8988T (cell line): ENCODE measurements at places on chromosomes 7 and 10.

DNA sequence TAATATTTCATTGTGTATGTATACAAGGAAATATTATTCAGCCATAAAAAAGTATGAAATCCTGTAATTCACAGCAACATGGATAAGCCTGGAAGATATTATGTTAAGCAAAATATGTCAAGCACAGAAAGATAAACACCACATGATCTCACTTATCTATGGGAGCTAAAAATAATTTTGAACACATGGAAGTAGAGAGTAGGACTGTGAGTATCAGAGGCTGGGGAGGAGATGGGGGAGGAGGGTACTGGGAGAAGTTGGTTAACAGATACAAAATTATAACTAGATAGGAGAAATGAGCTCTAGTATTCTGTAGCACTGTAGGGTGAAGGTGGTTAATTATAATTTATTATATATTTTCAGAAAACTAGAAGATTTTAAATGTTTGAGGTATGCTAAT, 132.7 kb downstream of the DOCK4 start:
- no peak for DNase-seq

GRCh38 chr7:43449577-43449976, 133.3 kb upstream of the STK17A start:
- no peak for DNase-seq

DNA sequence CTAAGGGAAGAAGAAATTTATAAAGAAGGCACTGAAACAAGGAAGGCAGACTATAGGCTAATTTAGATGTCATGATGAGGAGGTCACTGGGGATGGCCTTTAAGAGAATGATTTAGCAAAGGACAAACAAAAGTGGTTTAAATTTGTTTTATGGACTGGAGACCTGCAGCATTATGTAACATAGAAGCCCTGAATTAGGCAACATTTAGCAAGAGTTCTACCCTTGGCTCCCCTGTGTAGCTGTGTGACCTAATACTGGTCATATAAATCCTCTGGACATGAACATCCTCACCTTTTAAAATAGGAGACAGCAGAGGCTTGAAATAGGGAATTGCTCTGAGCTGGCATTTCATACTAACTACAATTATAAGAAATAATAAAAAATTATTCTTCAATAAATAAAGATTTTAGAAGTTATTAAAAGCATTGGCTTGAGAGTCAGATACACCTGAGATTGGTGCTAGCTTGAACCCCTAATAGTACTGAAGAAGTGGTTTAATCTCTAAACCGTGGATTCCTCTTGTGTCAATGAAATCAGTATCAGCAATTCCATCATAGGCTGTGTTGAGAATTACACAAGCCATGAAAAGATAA, 48.9 kb downstream of the RNLS start:
- no peak for DNase-seq

- DNase-seq, result no peak
Observed at GRCh38 chr10:114550756-114551635, 107.1 kb downstream of the ABLIM1 start.

DNA sequence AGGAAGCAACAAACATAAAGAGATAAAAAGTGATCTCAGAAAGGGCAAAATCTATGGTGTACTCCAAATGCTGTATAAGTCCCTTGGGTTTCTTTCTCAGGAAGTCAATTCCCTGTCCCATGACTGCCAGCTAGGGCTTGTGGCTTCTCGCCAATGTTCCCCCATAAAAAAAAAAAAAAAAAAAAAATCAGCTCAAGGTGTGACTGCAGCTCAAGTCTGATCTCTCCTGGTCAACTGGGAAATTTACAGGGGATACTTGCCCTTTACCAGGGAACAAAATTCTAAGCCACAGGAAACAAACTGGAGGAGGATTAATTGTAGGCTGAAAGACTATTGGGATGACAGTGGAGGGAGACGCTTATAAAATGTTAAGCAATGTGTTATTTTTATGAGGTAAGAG, 76.0 kb downstream of the PCGF5 start:
- DNase-seq, result no peak

- DNase-seq, result no peak
Observed at GRCh38 chr7:12124028-12124427, 87.1 kb upstream of the TMEM106B start.

DNA sequence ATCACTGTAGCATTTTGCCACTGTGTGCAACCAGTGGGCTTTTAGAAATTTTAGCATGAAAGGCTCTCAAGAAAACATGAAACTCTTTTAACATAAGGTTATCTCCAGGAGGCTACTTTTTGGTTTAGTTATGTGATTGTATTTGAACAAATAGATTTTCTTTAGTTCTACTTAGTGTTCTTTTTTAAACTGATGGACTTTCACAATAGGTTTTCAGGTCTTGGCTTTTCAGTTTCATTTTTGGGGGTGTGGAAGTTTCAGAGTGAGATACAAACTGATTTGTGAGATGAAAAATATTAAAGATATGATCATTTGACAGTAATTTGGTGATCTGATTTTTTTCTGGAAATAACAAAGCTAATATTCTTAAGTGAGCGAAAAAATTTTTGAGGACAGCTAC, 344.1 kb downstream of the PHF14 start:
- no peak for DNase-seq

- DNase-seq, result no peak
Observed at GRCh38 chr7:101890749-101891523, 73.5 kb downstream of the CUX1 start.

GRCh38 chr7:106731187-106731586, 70.2 kb upstream of the CCDC71L start:
- no peak for DNase-seq

- no peak for DNase-seq
Observed at GRCh38 chr7:93943816-93944540, 22.4 kb downstream of the GNG11 start.

DNA sequence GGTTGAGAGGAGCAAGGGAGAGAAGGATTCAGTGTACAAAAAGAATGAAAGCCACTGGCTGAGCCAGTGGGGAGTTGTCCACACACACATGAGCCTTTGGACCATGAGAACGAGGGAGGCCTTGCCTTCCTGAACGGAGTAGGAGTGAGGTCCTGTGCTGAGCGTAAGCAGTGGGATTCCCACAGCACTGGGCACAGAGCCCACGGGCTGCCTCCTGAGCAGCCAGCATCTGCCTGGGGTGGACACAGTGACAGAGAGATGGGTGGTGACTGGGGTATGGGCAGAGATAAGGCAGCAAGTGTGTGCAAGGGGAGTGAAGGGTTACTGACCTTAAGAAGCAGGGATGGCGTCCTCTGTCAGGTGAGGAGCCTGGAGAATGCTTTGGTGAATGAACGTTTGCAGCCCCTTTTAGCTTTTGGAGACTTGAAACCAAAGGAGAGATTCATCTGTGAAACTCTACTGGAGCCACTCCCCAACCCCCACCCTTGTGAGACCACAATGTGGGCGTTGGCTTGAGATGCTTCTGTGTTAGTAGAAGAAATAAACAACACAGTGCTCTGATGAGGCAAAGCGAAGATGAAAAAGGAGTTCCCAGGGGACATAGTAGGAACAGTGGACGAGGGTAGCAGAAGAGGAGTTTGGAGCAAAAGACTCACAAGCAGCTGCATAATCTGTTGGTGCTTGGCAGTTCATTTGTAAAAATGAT, 56.5 kb downstream of the FIGNL1 start:
- DNase-seq, result no peak

GRCh38 chr7:123099712-123100111, 100.1 kb downstream of the SLC13A1 start:
- DNase-seq, result no peak

GRCh38 chr10:108956149-108956548, 967.2 kb downstream of the XPNPEP1 start:
- no peak for DNase-seq

GRCh38 chr10:78584266-78584665, 484.5 kb upstream of the ZMIZ1 start:
- no peak for DNase-seq

DNA sequence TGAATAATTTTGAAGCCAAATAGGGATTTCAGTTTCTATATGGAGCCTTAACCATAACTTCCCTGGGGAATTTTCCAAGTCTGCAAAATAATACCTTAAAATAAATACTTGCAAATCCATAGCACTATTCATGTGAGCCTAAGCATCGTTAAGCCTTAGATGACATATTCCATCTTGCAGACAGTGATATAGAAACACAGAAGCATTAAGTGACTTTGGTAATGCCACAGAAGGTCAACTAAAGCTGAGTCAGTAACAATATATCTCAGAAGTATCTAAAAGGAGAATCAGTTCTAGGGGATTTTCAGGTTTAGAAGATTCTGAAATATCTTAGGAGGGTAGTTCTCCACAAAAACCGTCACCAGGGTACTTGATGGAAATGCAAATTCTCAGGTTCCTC, 163.4 kb upstream of the COL1A2 start:
- DNase-seq, result no peak

- DNase-seq, result no peak
Observed at GRCh38 chr10:73289958-73290357, 37.5 kb upstream of the MRPS16 start.

DNA sequence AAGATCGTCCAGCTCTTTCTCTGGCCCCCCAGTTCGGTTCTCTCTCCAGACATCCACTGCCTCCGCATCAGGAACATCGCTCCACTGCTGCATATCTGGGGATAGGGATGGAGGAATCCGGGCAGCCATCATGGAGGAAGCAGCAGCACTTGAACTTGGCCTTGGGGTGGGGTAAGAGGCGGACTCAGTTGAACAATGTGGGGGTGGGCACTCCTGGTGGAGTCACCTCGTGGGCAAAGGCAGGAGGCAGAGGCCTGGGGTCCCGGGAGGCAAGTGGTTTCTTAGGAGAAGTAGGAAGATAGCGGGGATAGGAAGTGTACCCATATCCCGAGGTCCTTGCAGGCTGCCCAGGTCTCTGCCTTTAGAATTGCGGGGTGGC, 98.3 kb downstream of the CHST15 start:
- DNase-seq, result no peak

DNA sequence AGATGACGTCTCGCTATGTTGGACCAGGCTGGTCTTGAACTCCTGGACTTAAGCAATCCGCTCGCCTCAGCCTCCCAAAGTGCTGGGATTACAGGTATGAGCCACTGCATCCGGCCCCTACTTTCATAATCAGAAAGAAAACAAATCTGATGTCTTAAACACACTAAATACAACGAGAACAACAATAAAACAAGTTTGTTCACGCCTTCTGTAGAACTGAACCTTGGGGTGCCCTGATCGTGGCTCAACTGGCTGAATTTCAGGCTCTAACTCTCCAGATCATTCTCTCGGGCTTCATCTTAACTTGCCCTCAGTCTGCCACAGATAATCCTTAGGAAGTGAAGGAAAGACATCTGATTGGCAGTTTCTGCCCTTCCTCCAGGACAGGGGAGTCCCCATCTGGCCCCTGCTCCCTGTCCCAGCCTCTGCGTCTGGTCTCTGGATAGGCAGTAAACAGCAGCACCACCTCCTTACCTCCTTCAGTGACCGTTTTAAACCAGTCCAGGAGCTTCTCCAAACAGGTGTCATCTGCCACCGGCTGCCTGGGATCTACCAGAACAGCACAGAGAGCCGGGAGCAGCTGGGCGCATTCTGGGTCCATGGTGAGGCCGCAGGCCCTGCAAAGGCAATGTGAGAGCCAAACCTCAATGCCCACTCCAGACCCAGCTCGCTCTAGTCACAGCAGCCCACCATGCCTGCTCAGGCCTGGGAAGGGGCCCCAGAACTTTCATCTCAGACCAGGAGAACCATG, 1.3 kb downstream of the BRAT1 start:
- no peak for DNase-seq

- no peak for DNase-seq
Observed at GRCh38 chr10:98349508-98349922, 65.5 kb downstream of the PYROXD2 start.

DNA sequence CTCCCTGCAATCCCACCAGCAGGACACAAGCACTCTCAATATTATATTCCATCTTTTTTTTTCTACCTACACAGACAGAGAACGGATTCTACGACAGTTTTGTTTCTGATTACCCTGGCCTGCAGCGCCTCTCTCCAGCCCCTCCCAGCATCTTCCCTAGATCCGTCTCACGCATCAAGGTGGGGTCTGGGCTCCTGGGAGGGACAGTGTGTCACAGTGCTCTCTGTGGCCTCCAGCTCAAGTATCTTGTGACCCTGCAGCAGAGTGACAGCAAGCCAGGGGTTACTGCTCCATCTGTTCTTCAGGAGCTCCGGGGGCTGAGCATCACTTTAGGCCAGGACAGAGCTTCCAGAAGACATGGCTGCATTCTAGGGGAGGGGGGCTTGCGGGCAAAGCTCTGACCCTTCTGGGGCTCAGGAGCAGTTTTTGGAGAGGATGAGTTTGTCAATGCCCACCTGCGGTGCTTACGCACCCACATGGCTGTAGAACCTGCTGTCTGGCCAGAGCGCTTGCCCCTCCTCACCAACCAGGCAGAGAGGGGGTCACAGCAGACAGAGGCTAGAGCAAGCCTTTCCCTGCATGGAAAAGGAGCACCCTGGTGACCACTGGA, 22.6 kb downstream of the MYO1G start:
- DNase-seq, result no peak

GRCh38 chr7:33873518-33873917, 31.8 kb upstream of the BMPER start:
- DNase-seq, result no peak

- DNase-seq, result no peak
Observed at GRCh38 chr10:131781076-131781475, 119.7 kb upstream of the PPP2R2D start.

DNA sequence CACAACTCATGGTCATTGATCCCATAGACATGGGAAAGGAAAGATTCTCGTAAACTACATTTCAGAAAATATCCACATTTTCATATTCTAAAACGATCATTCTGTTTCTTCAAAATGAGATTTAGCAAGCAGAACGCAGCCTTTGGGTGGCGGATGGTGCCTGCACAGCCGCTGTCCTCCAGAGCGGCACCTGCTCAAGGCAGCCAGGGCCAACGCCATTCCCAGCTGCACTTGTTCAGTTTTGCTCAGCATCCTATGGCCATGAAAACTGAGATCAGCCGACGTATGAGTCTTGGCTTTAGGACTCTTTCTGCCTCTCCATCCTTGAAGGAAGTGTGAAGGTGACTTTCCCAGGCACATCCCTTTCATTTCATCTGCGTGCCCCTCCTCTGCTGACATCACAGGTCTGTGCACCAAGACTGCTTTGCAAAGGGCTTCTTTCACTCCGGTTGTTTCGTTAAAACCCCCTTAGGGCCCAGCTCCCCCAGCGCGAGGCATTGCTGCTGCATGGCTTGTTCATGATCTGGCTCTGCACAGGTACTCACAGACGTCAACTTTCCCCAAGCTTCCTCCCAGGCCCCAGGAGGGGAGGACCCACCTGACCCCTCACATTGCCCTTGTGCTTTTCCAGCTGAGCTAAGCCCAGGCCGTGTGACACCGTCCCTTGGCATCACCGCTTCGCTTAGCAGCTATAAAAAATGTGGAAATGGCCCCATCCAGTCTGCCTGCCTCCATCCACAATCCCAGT, 37.2 kb downstream of the TCERG1L start:
- DNase-seq, result no peak

- DNase-seq, result no peak
Observed at GRCh38 chr7:157495594-157495993, 158.8 kb downstream of the DNAJB6 start.

- DNase-seq, result no peak
Observed at GRCh38 chr7:471866-472639, 47.6 kb downstream of the PDGFA start.
